NCI-H1105 treated with DMSO at 0.1 percent for 48 hours (cell line): ENCODE measurements at places on chromosomes 5 and 9.

- no peak for DNase-seq
Observed at GRCh38 chr5:122701640-122702523, 73.0 kb upstream of the SNX2 start.

GRCh38 chr9:37507566-37508134, 21.9 kb downstream of the POLR1E start:
- DNase-seq, result no peak

GRCh38 chr9:33161589-33162132, 5.5 kb downstream of the B4GALT1 start:
- no peak for DNase-seq

GRCh38 chr9:117528225-117528624, 113.4 kb upstream of the ASTN2 start:
- DNase-seq, result no peak

GRCh38 chr5:39167141-39167971, 52.0 kb downstream of the FYB1 start:
- no peak for DNase-seq

DNA sequence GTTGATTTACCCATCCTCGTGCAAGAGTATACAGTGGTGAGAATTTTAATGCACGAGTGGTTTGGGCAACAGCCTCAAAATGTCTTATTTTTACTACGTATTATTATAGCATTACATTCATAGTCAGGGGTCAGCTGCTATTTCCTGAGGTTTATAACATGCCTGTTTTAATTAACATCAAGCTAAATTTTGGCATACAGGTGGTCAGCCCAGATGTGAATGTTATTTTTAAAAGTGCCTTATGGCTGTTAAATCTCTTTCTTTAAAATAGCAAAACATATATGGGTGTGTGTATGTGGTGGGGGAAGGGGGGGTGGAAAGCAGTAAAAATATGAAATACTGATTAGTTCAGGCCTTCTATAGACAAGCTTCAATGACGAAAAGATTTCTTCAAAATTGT, 424.5 kb upstream of the CLINT1 start:
- DNase-seq, result no peak

- DNase-seq, result no peak
Observed at GRCh38 chr9:95552814-95553546, 36.2 kb upstream of the PTCH1 start.

DNA sequence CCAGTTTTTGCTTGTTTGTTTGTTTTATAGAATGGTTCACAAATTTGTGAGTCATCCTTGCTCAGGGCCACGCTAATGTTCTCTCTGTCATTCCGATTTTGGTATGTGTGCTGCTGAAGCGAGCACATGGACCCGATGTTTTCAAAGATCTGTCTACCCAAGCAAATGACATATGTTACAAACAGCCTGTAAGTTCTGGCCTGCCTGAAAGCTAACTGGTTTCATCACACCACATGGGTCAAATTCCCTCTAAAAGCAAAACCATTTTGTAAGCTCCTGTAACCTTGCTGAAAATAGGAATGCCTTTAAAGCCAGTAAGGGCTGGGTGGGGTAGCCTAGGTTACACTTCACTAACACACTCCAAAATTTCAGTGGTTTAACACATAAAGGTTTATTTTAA, 25.4 kb downstream of the DMRT3 start:
- no peak for DNase-seq

DNA sequence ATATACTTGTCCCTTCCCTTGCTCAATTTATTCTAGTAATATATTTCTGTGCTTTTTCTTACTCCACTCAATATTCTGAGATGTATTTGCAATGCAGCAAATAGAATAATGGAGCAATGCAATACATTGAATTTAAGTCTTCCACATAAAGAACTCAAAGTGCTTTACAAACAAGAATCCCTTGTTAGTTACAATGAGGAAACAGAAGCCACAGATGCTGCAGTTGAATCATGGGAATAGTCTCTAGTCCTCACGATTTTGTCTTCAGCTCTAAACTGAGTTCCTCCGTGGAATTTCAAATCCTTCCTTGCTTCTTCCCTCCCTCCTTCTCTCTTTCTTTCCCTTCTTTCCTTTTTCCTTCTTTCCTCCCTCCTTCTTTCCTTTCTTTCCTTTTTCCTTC, 12.5 kb upstream of the TAS2R1 start:
- no peak for DNase-seq
